Small intestine (tissue), 16 donors: ENCODE measurements at places on chromosomes 4 and X. TPM values are rescaled to one million over a fixed set of nuclear protein-coding genes. Genes with fewer than 3 reads are reported as not detected.

SLC25A4 gene
- polyA plus RNA-seq = 66.9 TPM

EPHA5 gene
- polyA plus RNA-seq = 0.03 TPM

TBC1D9 gene
- polyA plus RNA-seq = 10.1 TPM

PAGE4 gene
- not detected for polyA plus RNA-seq

SERPINA7 gene
- polyA plus RNA-seq = not detected

DMRTC1 gene
- not detected for polyA plus RNA-seq

TDO2 gene
- 3.0 TPM for polyA plus RNA-seq

NEIL3 gene
- not detected for polyA plus RNA-seq

GYG2 gene
- polyA plus RNA-seq = 1.6 TPM

MID1 gene
- 1.9 TPM for polyA plus RNA-seq

DGAT2L6 gene
- polyA plus RNA-seq = not detected
